ENCODE measurements at places on chromosomes 12 and 14.
A peak's percentile ranks its signal among the peaks of the same experiment; 100 is the strongest.

- DNase-seq, result peak; percentile 78
Measured at GRCh38 chr14:101475456-101476257, 85.6 kb upstream of the DIO3 start.

DNA sequence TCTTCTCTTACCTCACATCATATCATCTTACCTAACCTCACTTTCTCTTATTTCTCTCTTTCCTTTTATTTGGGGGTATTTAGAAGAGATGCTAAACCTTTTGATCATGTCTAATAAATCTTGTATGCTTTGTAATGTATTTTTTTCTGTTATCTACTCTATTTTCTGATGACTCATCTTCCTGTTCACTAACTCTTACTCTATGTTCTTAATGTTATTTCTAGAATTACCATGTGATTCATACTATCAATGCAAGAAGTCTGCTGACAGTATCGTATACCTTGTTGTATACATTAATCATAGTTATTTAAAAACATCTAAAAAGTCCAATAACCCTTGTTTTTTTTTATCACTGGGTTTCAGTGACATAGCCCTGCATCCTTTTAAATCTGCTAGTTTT, 62.3 kb downstream of the MGAT4C start:
- DNase-seq, result peak; percentile 44

GRCh38 chr12:106522708-106523107, 60.1 kb upstream of the RFX4 start:
- no peak for DNase-seq

DNA sequence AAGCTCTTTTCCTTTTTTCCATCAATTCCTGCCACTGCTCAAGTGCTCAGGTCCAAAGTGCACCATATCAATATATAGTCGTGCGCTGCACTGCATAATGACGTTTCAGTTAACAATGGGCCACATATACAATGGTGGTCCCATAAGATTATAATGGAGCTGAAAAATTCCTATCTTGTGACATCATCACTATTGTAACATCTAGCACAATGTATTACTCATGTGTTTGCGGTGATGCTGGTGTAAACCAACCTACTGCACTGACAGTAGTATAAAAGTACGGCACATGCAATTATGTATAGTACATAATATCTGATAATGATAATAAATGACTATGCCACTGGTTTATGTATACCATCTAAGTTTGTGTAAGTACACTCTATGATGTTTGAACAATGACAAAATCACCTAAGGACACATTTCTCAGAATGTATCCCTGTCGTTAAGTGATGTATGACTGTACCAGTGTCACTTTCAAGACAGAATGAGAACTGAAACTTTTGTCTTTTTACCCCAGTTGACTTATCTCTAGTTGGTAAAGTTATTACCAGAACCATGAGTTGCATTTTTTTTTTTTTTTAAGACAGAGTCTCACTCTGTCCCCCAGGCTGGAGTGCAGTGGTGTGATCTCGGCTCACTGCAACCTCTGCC, 53.7 kb upstream of the INSM2 start:
- no peak for DNase-seq

- DNase-seq, result no peak
Measured at GRCh38 chr12:12654691-12655460, 41.1 kb downstream of the GPR19 start.

- DNase-seq, result peak; percentile 39
Measured at GRCh38 chr12:14416658-14417057, 51.2 kb downstream of the ATF7IP start.

GRCh38 chr12:32365473-32366064, 33.8 kb upstream of the FGD4 start:
- DNase-seq, result peak; percentile 73
